ENCODE measurements at places on chromosomes 6 and 20. TPM values are rescaled to one million over a fixed set of nuclear protein-coding genes. Genes with fewer than 3 reads are reported as not detected.

GRCh38 chr6:4055420-4056041 lies 23.4 kb downstream of the FAM217A start:
- no peaks in the 10 kb centered on the region for H3K27me3 ChIP-seq
- peaks cover 35% of the 10 kb centered on the region for H3K36me3 ChIP-seq
- no peak overlapping the region for H3K27ac ChIP-seq
- H3K4me3 ChIP-seq = no peak overlapping the region
- no peak for DNase-seq

DNA sequence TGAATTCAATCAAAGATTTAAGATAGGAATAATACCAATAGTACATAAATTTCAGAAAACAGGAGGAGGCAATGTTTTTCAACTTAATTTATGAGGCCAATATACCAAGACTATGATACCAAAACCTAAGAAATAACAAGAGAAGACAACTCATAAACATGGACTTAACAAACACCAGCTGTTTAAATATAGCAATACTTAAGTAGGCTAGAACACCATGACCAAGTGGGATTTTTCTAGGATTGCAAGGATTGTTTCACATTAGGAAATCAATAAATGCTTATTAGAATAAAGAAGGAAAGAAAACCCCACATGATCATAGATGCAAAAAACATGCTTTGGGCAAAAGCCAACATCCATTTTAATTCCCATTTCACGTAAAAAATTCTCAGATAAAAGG lies 355.1 kb downstream of the EPM2A start:
- no peaks in the 10 kb centered on the region for H3K4me1 ChIP-seq
- H3K4me3 ChIP-seq = no peak overlapping the region
- H3K36me3 ChIP-seq = no peaks in the 10 kb centered on the region
- DNase-seq = no peak
- no peaks in the 10 kb centered on the region for H3K27me3 ChIP-seq
- no peak overlapping the region for H3K27ac ChIP-seq

- H3K4me3 ChIP-seq = no peak overlapping the region
- H3K27me3 ChIP-seq = no peaks in the 10 kb centered on the region
- H3K4me1 ChIP-seq = no peaks in the 10 kb centered on the region
- no peaks in the 10 kb centered on the region for H3K36me3 ChIP-seq
- peak; percentile 6 for DNase-seq
- H3K27ac ChIP-seq = no peak overlapping the region
Observed at GRCh38 chr6:19210849-19211590, 626.1 kb upstream of the ID4 start.

DNA sequence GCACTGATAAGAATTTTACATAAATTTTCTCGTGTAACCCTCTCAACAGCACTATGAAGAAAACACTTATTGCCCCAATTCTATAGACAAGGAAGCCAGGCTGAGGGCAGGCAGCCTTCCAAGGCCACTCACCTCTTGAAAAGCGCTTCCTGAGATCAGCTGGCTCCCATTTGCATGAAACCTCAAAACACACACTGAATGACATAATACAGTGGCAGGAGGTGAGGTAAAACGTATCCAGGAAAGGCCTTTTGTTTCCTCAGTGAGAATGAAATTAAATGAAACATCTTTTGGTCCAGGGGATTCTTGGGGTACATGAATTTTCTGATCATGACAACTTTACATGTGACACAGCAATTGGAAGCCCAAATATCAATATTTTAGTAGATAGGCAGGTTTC lies 112.5 kb downstream of the WDR27 start:
- peak overlapping the region; percentile 60 for H3K4me3 ChIP-seq
- no peaks in the 10 kb centered on the region for H3K27me3 ChIP-seq
- peak; percentile 44 for DNase-seq
- H3K4me1 ChIP-seq = peaks cover 32% of the 10 kb centered on the region

DNA sequence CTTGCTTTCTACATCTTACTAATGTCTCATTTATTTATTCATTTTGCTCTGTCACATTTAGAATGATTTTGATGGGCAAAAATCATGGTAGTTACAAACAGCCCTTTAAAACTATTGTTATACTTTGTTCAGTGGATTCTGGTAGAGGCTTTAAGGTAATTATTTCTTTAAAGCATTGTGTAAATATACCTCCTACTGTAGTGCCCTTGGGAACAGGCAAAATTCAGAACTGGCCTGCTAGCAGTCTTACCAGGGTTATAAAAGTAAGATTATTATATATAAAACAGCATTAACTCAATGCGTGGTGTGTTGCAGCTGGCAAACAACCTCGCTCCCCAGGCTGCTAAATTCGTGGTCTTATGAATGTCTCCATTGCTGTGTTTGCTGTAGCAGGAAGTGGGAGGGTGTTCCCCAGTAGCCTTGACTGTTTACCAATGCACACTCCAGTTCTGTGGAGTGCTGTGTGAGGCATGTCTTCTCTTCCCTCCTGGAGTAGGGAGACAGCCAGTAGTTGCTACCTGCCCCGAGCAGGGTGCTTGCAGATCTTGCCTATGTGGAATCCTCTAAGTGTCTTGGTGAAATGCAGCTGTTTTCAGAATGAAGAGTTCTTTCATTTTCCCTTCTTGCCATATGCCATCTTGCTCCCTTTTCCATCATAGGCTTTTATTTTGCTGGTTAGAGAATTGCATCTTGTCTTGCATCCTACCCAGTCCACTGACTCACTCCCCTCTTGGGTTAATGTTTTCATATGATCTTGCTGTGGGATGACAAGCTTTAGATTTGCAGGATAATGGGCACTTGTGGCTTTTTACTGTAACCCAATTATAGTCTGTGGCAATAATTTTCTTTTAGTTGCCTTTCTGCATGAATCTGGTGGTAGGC lies 45.3 kb downstream of the IGF2R start:
- peak overlapping the region; percentile 81 for H3K27ac ChIP-seq
- H3K27me3 ChIP-seq = no peaks in the 10 kb centered on the region
- no peak for DNase-seq
- H3K4me3 ChIP-seq = peak overlapping the region; percentile 66

DNA sequence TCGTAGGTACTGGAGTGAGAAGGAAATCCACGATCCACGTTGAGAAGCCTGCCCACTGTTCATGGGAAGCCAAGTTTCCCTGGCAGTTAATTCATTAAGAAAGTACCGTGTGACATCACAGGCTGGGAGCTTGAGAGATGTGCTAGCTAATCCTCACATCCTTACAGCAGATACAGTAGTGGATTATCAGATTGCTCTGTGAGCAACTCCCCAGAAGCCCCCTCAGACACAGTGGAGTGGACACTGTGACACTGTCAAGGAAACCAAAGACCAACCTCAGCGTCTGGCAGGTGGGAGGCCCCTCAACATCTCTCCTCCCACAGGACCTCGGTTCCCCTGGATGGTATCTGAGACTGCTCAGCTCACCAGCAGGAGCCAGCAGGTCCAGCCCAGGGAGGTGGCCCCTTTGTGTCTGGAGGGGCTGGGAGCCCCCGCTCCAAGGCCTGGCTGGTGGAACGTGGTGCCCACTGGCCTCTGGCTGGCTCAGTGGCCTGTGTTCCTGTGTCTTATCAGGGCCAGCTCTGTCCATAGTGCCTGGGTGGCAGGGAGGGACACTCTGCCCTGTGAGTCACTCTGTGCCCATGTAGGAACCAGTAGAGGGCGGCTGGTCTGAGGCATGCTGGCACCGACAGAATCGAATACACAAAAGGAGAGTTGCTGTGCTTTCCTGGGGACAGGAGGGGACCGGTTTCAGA lies 7.2 kb downstream of the PYGB start:
- H3K27ac ChIP-seq = no peak overlapping the region
- H3K4me3 ChIP-seq = no peak overlapping the region
- H3K27me3 ChIP-seq = no peaks in the 10 kb centered on the region
- no peak for DNase-seq
- peaks cover 45% of the 10 kb centered on the region for H3K4me1 ChIP-seq

DNA sequence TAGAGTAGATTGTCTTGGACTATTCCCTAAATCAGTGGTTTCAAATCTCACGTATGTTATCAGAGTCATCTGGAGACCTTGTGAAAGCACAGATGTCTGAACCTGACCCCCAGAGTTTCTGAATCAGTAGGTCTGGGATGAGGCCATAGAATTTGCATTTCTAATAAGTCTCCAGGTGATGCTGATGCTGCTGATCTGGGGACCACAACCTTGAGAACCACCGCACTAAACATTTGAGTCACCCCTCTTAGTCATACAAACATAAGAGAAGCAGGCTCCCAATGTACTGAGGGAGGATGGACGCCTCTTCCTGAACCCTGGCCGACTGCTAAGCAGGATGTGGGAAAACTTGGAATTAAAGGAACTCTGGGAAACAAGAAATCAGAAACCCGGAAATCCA lies 187.8 kb upstream of the PRDM1 start:
- H3K27me3 ChIP-seq = peaks cover 23% of the 10 kb centered on the region
- H3K4me1 ChIP-seq = peaks cover 8% of the 10 kb centered on the region
- H3K4me3 ChIP-seq = no peak overlapping the region
- H3K27ac ChIP-seq = no peak overlapping the region

DNA sequence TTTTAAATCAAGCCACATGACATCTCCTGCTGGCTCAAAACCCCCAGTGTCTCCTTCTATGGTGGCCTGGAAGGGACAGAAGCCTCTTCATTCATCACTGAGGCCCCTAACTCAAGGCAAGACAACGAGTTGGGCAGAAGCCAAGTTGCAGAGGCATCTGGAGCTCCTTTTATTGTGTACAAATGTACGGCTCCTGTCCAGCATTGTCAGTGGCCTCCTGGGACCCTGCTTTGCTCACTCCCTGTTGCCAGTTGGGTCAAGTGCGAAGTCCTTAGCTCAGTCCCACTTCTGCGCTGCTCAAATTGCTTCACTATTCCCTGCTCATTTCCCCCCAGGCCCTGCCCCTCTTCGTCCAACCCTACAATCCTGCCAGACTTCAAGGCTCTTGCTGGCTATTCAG lies 181.2 kb upstream of the PMEPA1 start:
- no peak overlapping the region for H3K4me3 ChIP-seq
- peaks cover 22% of the 10 kb centered on the region for H3K27me3 ChIP-seq

- H3K36me3 ChIP-seq = peaks cover 2% of the 10 kb centered on the region
- peak overlapping the region; percentile 65 for H3K4me3 ChIP-seq
- no peak for DNase-seq
- H3K27ac ChIP-seq = peak overlapping the region; percentile 73
Observed at GRCh38 chr6:87724983-87725811, 23.2 kb upstream of the AKIRIN2 start.

- H3K4me1 ChIP-seq = no peaks in the 10 kb centered on the region
- H3K27ac ChIP-seq = no peak overlapping the region
- H3K27me3 ChIP-seq = peaks cover 6% of the 10 kb centered on the region
- no peak for DNase-seq
Observed at GRCh38 chr6:56709650-56710049, 67.0 kb upstream of the DST start.

- H3K4me3 ChIP-seq = no peak overlapping the region
- H3K36me3 ChIP-seq = peaks cover 1% of the 10 kb centered on the region
- DNase-seq = peak; percentile 8
Observed at GRCh38 chr6:12890171-12890790, 173.7 kb downstream of the PHACTR1 start.

- no peak for DNase-seq
- no peak overlapping the region for H3K4me3 ChIP-seq
- no peak overlapping the region for H3K27ac ChIP-seq
- H3K27me3 ChIP-seq = peaks cover 17% of the 10 kb centered on the region
Observed at GRCh38 chr6:117728626-117729025, 53.4 kb downstream of the NUS1 start.

- no peak for DNase-seq
- H3K36me3 ChIP-seq = no peaks in the 10 kb centered on the region
- no peaks in the 10 kb centered on the region for H3K4me1 ChIP-seq
- no peak overlapping the region for H3K27ac ChIP-seq
Observed at GRCh38 chr6:100899202-100899601, 18.1 kb upstream of the ASCC3 start.

GRCh38 chr6:157443066-157443800 lies 62.2 kb downstream of the ZDHHC14 start:
- H3K4me1 ChIP-seq = peaks cover 46% of the 10 kb centered on the region
- H3K4me3 ChIP-seq = peak overlapping the region; percentile 29
- peaks cover 11% of the 10 kb centered on the region for H3K27me3 ChIP-seq
- peak overlapping the region; percentile 31 for H3K27ac ChIP-seq

Gene PHACTR1
- 0.05 TPM for total RNA-seq

Gene ELOVL4
- 2.1 TPM for total RNA-seq

Gene FRK
- total RNA-seq = 0.05 TPM

Gene TCF15
- not detected for total RNA-seq

Gene EPHA7
- not detected for total RNA-seq

Gene COQ3
- 11.8 TPM for total RNA-seq

Gene APCDD1L
- total RNA-seq = not detected

Gene SERINC3
- 85.6 TPM for total RNA-seq

Data from activated T-cell treated with anti-CD3 and anti-CD28 coated beads, Interleukin-2, amount 50 U/mL, for 72 hours (primary cell).